ENCODE measurements at places on chromosomes 12 and 14. TPM values are rescaled to one million over a fixed set of nuclear protein-coding genes. Genes with fewer than 3 reads are reported as not detected.
A peak's percentile ranks its signal among the peaks of the same experiment; 100 is the strongest.

- no peak for DNase-seq
Measured at GRCh38 chr14:41899416-41899815, 292.7 kb downstream of the LRFN5 start.

GRCh38 chr12:94372461-94372860, 87.2 kb downstream of the CEP83 start:
- DNase-seq, result no peak

DNA sequence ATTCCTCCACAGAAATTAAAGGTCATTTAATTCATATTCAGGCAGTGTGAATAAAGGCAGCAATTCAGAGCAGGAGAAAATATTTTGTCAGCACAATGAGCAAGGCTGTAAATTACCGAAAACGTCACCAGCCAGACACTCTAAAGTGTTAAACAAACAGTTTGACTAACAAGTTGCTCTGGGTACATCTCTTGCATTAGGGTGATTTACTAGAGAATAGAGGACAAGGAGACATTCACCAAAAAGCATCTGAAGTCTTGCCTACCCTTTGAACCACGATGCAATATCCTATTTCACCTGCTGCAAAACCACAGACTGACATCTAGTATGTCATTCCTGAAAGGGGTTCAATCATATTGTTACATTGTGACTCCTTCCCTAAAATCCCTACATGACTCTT, 27.1 kb upstream of the GPHB5 start:
- no peak for DNase-seq

CRIP1 gene
- 0.68 TPM for total RNA-seq

DNA sequence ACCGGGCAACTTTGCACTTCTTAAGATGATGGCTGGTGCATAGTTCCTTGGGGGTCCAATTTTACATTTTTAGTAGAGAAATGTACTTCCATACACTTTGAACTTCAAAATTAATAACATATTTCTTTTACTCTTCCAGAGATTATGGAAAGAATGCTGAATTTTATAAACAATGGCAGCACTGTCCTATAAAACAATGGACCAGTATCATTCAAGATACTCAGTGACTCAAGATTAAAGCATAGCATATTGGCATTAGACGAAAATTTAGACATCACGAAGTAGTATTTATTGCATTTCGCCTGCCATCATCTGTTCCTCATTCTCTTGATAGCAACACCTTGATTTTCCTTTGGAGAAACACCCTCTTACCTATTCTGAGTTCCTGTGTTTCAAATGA, 118.3 kb upstream of the ATF7IP start:
- DNase-seq, result no peak

GRCh38 chr14:33315217-33315616, 376.5 kb downstream of the NPAS3 start:
- no peak for DNase-seq

DNA sequence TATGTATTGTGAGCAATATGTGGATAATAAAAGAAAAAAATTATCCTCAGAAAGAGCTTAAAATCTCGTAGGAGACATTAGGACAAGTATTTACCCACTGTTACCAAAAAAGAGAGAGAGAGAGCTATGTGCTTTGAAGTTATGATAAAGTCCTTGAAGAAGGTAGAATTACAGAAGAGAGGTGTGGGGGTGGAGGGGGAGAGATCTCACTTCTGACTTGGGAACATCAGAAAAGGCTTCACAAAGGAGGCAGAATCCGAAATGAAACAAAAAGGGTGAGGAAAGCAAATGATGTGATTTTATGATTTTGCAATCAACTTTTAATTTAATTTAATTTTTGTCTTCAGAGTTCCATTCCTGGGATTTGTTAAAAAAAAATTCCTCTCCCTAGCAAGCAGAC, 311.8 kb upstream of the ATP2B1 start:
- no peak for DNase-seq

TMEM121 gene
- total RNA-seq, result 4.6 TPM

DNA sequence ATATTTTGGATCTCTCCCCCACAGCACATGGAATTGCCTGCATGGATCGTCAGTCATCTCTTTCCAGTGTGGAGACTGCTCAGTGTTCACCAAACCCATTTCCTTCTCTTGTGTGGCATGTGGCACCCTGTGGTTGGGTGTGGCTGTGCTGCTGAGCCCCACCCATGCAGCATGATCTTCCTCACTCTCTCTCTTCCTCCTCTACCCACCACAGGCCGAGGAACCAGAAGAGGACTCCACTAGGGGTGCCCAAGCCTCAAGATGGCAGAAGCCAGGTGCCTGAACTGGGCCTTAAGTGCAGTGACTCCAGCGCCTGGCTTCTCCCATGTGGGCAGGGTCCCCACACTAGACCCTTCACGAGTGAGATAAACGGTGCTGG, 66.8 kb upstream of the GPR68 start:
- DNase-seq, result no peak

DNA sequence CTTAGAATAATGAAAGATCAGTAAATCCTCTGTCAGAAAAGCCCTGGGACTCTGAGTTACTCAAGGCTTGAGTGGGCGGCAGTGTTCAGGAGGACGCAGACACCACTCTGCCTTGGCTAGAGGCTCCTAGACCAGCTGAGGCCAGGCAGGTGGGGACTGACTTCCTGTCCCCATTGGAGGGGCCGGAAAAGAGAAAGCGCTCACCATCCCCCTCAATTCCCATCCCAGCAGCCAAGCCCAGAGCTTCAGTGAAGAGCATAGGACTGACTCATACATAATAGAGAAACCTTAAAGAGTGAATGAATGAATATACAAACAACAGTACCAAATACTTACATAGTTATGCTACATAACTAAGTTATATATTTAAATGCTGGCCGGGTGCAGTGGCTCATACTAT, 62.0 kb downstream of the PLEKHG7 start:
- DNase-seq, result peak; percentile 59

ALG10B gene
- total RNA-seq, result 4.1 TPM

- DNase-seq, result no peak
Measured at GRCh38 chr12:9227950-9228349, 19.8 kb upstream of the PZP start.

DNA sequence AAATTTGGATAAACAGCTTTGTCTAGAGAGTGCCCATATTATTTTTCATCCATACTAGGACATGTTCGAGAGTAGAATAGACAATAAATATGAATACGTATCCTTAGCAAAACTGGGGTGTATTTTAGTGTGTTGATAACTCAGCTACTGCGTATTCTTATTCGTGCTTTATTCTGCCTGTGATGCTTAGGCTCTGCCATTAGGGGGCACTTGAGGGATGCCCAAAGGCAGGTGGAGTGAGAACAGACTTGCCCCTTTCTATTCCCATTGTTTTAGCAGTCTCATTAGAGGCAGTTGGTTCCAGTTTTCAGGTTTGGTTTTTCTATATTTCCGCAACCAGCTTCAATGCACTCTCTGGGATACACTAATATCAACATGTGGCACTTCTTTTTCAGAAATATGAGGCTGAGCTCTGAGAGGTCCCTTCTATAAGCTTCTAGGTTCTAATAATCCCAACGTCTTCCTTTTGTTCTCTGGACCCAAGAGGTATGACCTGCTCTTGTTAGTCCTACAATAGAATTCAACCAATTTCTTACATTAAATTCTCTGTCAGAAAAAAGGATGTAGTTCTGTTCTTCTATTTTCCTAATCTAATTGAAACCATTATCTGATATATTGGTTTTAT, 985.7 kb upstream of the FBXO33 start:
- DNase-seq, result no peak

SOCS4 gene
- 25.5 TPM for total RNA-seq

GRCh38 chr14:25759256-25759655, 709.3 kb upstream of the STXBP6 start:
- no peak for DNase-seq

- DNase-seq, result no peak
Measured at GRCh38 chr14:99158150-99158549, 113.8 kb downstream of the BCL11B start.

DNA sequence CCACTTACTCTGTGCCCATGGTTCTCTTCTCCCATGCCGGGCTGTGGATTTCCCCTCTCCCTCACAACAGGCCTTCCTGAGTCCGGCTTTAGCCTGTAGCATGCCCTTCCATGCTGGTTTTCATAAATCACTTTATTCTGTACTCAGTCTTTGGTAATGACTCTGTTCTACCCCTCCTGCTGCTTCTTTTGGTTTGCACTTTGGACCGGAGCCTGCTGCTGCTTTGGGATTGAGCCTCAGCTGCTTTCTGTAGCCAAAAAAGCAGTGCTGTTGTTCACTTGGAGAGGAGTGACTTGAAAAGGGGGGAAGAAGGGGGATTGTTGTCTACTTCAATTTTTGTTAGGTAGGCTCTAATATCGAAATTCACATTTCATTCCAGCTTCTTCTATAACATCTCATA, 8.5 kb upstream of the SLC6A13 start:
- DNase-seq, result no peak

TSHR gene
- not detected for total RNA-seq

AGAP2 gene
- under 0.01 TPM for total RNA-seq

DNA sequence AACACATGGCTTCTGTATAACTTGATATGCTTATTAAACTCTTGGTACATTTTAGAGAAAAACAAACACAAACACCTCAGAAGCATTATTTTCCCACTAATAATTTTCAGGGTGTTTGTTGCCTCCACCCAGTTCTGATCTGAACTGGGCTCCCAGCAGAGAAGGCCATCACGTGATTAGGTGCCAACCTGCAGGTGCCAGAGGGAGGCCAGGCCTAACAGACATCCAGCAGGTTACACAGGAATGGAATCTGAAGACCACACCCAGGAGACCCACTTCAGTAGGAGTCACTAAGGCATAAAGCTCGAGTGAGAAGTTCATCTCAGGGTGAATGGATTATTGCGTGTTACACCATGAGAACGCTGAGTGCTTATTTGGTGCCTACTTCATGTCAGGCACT, 8.9 kb downstream of the SLC6A12 start:
- no peak for DNase-seq

GIT2 gene
- 54.6 TPM for total RNA-seq

KRT86 gene
- total RNA-seq, result not detected

SLCO1C1 gene
- total RNA-seq, result not detected

KCNH3 gene
- 0.09 TPM for total RNA-seq

GRCh38 chr12:71440345-71440762, 756 bp downstream of the LGR5 start:
- peak; percentile 1 for DNase-seq

GARIN6 gene
- not detected for total RNA-seq

- DNase-seq, result no peak
Measured at GRCh38 chr14:26255213-26255612, 342.6 kb downstream of the NOVA1 start.

- DNase-seq, result no peak
Measured at GRCh38 chr12:12616512-12617310, 5.0 kb downstream of the CREBL2 start.

DNA sequence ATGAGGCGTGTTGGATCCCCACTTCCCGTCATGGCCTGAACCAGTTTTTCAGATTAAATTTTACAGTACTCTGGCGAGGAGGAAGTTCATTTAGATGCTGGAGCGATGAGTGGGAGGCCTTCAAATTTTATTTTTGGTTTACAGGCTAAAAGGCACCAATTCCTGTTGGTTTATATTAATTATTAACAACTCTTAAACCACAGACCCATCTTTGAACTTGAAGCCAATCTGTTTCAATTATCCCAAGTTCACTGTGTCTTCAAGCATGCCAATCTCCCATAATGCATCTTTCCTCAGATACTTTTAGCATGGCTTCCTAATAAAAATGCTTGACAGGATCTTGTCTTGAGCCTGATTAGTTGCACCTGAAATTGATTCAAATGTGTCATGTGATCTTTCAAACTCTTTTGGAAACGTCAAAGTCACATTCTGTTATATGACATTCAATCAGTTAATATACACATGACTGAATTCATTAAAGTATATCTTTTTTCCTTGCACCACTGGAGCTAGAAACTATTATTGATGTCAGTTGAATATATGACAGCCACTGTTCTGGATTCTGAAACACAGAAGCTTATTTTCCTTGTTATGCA, 641.7 kb upstream of the TMEM132C start:
- no peak for DNase-seq

PRB2 gene
- total RNA-seq, result not detected

FGD4 gene
- total RNA-seq, result 63.8 TPM

DNA sequence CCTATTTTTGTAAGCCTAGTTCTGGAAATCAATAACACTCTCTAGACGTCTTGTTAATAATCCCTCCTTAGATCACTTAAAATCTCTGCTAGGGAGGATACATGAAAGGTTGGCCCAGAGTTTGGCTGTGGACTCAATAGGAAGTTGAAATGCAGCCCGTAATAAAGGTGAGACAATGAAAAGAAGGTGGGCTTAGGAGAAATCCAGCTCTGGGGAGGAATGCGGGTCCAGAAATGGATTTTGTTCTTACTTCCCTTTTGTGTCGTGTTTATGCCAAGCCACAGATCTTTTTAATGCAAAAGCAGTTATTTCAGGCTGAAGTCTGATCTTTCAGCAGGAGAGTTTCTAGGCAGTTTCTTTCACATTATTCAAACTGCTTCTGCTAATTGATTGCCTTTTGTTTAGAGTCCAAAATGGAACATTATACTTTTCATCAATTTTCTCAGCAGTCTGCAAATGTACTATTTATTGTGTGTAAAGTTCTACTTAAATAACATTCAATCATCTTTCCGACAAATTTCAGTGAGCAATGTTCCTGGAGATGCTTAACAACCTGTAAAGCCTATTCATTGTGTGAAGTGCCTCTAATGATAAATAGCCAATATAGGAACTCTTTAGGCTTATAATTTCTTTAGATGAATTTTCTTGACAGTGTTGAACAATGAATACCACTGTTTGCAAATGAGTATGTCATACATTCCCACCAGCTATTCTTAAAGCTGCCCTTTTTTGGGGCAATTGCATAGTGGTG, 252.9 kb upstream of the KRR1 start:
- no peak for DNase-seq

DNA sequence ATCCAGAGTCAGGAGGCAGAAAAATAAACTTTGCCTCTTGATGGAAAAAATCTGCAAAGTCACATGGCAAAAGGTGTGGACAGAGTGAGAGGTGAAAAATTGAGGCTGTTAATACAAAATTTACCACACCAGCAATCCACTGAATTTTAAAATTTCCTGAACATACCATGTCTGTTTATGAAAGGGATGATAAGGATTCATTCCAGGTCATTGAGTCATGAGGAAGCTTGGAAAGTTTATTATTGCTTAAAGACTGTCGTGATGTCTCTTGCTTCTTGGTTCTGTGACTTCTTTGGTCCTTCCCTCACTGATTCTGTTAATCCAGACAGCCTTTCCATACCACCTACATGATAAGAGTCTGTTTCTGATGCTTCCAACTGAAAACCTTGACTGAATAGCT, 73.2 kb downstream of the TTC6 start:
- no peak for DNase-seq

RTN1 gene
- total RNA-seq, result not detected

DNA sequence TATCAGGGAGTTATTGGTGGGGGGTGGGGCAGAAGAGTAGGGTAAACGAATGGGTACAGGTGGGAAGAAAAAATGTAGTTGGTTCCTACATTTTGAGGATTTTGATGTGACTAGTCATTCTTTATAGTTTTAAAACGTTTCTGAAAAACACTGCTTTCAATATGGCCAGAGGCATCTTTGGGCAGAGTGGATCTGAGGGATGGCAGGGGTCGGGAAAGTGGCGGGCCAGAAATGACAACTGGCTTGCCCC, 527 bp upstream of the ATP23 start:
- DNase-seq, result no peak

ESR2 gene
- total RNA-seq, result 0.56 TPM

KRT72 gene
- total RNA-seq, result not detected
